ENCODE measurements at places on chromosomes 1 and 21.

DNA sequence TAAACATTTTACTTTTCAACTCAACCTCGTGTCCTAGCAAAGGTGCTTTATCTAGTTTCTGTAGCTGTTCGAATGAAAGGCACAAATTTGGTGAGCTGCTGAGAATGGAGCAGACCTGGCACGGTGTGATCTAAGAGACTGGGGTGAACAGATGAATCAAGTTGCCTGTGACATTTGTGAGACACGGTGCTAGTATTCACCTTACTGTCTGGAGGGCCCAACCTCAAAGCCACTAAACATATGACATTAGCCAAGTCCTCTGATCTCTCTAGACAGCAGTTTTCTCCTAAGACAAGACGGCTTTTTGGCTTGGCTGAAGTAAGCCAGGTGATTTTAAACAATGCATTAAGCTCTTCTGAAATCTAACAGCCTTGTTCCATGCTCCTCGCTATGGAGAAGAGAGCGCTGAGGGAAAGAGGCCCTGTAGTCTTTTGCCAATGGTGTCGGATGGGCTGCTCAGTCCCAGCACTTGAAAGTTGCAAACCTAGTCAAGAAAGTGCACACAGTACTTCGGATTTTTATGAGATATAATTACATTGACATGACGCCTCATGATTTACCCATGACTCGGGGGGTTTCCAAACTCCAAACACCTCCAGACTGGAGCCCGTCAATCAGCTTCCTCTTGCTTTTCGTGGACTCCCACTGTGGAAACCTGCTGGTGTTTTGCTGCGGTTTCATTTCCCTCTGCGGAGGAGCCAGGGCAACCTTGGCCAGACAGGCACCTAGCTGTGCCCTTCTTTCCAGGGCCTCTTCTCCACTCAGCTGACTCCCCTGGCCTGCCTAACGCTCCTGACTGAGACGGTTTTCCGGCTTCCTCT is 794 bp upstream of the TOR3A start:
- DNase-seq: no peak

DNA sequence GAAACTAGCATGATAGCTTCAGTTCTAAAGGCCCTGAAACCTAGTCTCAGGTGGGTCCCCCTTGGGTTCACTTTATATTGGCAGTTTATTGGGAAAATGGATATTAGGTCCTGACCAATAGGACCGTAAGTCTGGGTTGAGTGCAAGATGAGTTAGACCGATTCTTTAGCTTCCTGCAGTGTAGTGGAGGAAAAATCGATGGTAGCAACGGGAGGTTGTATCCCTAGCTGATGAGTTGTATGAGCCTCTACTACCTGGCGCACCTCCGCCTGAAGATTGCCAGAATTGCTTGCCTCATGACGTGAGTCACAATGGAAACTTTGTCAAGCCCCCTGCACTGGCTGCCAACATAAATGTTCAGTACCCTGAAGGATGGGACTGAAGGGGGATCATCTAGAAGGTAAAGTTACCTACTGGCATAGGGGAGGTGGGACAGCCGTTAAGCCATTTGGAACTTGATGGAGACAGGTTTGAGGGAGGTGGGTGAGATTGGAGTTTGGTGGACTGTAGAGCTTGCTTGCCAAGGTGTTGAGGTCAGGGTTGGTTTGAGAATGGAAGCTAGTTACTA is 3.9 kb downstream of the RCC1 start:
- DNase-seq: no peak

GRCh38 chr1:104136621-104137020 is 386.9 kb downstream of the AMY1C start:
- DNase-seq: no peak

DNA sequence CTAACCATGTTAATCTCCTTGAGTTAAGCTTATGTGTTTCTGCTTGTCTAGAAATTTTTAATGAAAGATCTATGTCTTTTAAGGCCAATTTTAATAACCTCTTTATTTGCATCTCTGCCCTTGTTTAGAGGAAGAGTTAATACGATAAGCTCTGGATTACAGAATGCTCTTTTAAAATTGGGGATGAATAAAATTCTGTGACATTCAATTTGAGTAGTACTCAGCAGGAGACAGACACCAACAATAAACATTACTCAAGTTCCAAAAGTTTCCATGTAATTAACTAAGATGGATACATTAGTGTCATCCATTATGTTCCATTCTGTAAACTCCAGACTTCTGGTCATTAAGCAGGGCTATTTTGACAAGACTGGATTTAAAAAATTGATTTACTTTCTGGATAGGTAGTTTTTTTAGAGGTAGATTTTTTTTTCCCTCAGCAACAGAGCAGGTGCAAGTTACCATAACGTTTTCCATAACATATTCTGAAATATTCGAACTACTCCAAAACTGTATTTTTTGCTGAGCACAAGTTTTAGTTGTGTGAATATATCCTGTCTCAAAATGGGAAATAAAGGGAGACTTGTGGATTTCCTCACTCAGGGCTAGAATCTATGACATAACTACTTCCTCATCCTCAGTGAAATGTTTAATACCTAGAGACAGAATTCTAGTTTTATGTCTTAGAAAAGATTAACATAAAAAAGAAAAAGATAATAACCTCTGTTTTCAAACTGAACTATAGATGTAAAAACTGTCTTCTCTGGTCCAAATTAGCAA is 221.7 kb downstream of the NEGR1 start:
- no peak for DNase-seq

GRCh38 chr1:200917291-200917817 is 22.7 kb downstream of the INAVA start:
- DNase-seq: no peak

DNA sequence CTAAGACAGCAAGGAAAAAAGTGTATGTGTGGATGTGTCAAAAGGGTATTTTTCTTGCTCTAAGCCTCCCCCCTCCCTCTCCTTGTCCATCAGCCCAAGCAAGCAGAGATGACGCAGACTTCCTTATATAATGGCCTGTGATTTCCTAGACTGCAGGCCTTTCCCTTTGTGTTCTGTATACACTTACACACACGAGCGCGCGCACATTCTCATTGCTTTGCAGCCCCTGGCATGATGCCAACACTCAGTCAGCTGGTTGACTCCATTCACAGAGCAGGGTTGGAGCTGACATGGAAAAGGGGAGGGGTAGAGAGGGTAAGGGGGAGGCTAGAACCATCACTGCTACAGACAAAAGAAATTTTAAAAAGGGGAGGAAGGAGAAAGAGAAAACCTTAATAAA is 41.8 kb downstream of the GATAD2B start:
- DNase-seq: no peak

DNA sequence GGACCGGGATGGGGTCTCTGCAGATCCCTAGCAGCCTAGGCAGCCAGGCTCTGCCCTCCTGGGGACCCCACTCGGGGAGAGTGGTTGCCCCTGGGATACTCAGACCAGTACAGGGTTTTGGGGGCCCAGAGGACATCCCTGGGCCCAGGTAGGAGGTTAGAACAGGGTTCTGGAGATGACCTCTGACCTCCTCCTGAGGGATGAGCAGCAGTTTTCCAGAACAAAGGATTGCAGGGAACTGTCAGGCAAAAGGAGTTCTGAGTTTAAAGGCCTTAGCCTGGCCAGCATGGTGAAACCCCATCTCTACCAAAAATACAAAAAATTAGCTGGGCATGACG is 20.4 kb upstream of the VPS13D start:
- DNase-seq: no peak

DNA sequence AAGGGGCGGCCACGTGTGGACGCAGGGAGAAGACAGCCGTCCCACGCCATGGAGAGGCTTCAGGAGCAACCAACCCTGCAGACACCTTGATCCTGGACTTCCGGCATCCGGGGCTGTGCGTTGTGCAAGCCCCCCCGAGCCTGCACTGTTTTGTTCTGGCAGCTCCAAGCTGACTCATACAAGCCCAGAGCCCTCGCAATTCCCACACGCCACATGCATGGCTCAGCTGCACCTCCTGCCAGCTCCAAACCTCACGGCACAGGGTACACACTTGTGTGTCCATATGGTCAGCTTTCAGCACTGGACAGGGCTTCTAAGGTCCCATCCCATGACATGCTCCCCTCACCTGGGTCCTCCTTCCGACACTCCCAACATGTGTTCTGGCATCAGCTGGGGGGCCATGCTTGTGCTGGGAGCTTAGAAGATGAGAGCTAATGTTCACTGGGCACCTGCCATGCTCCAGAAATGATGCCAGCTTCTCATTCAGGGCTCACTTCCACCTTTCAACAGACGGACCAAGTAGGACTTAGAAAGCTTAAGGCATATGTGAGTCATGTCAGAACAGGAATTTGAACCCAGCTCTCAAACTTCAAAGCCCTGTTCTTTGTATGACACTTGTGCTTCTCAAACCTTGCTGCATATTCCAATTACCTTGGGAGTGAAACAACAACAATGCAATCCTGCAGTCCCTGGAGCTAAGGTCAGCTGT is 137.3 kb downstream of the PGBD5 start:
- no peak for DNase-seq

GRCh38 chr1:179251675-179252074 is 22.2 kb upstream of the ABL2 start:
- no peak for DNase-seq

DNA sequence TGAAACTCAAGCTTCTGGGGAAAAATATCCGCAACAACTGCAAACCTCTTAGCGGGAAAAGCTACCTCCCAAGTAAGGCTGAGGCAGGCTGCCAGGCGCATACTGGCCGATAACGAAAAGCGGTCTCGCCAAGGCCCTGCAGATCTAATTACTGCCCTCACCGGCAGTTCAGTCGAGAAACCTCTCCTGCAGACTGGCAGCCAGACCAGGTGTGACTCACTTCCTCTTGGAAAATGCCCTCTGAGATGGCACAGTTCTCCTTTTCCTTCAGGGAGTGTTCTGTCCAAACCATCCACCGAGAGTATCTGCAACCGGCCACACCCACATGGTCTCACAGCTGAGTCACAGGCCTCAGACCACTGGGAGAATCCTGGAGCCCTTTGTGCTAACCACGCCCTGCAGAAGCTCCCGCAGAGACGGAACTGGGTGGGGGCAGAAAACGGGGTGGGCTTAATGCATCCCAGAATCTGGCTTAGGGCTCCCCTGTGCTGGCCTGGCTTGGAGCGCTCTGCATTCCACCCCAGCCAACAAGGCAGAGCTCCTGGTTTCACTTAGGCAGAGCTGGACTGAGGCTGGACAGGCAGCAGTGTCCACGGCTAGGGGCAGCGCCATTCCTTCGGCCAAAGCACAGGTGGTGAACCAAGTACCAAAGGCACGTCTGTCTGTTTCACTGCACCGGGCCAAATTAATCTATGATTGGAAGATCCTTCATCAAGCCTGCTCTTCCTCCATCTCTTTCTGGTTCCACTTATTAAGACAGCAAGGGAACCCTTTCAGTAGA is 1.2 kb downstream of the S100A10 start:
- no peak for DNase-seq

DNA sequence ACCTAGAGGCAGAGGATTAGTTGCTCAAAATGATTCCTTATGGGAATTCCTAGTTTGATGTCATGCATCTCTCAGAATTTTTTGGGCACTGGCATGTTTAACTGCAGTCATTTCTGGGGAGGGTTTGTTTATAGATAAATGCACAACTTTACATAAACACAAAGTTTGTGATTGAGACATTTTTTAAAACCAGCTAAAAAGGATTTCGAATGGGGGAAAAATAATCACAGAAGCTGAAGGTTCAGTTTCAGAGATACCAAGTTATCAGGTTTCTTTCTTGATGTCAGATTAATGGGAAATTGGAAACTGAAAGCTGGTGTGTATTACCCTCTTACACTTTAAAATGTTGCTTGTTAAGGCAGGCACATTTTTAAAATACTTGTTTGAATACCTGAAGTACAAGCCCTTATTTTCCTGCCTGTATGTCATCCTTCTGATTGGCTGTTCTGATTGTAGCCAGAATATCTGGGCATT is 72.1 kb downstream of the DISP1 start:
- DNase-seq: no peak

DNA sequence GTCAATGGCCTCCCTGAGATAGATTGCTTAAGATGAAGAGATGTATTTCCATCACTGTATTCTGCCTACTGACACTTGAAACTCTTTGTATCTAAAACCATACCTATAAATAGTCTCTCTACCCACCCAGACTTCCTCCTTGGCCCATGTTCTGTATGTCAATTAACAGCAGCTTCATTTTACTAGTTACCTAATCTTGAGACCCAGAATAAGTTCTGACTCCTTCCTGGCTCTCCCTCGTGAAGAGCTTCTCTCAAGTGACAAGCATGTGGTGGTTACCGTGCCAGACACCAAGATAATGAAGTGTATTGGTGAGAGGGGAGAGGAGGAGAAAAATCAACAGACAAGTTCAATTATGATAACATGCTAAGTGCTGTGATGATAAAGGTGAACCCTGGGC is 128.8 kb upstream of the RAVER2 start:
- DNase-seq: no peak

GRCh38 chr1:181364801-181365200 is 118.5 kb upstream of the CACNA1E start:
- no peak for DNase-seq

DNA sequence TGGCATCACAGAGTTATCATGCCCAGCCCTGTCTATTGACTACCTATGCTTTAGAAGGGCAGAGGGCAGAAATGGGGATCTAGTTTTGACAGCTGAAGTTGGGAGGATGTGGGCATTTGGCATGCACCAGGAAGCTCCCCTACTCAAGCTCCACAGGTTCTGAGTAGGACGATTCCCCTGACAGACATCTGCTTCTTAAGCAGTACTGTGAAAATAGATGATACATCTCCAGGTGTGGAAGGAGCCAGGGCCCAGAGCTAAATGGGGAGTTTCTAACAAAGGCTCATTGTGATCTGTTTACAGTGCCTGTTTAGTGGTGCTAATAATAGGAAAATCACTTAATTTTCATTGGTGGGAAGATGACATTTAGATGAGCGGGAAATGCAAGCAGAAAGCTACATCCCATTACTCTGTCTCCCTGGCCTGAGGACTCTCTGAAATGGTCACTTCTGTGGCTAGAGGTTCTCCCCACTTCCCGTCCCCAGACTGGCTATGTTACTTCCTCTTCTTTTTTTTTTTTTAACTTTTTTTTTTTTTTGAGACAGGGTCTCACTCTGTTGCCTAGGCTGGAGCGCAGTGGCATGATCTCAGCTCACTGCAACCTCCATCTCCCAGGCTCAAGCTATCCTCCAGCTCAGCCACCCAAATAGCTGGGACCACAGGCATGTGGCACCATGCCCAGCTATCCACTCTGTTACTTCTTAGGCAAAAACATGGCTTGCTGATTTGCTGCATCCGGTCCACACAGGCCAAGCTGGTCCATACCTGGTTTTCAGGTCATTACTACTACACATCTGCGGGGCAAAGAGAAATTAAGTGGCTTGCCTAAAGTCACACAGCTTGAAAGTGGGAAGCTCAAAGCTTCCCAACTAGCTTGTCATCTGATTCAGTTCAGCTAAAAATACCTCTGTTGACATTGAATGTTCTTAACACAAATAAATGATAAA is 23.2 kb upstream of the CNIH3 start:
- DNase-seq: no peak

DNA sequence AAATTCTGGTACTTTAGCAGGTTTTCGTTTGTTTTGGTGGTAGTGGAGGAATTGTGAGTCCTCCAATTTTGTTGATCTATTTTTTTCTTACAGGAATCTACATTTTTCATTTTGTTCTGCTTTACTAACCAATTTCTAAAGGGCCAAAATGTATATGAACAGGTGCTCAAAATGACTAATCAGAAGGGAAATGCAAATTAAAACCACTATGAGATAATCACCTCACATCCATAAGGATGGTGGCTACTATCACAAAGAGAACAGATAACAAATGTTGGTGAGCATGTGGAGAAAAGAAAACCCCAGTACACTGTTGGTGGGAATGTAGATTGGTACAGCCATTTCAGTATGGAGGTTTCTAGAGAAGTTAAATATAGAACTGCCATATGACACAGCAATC is 134.2 kb downstream of the LMO4 start:
- DNase-seq: no peak
